Sigmoid colon (tissue), 7 donors: ENCODE measurements at places on chromosomes 5 and 9. TPM values are rescaled to one million over a fixed set of nuclear protein-coding genes. Genes with fewer than 3 reads are reported as not detected.

DNA sequence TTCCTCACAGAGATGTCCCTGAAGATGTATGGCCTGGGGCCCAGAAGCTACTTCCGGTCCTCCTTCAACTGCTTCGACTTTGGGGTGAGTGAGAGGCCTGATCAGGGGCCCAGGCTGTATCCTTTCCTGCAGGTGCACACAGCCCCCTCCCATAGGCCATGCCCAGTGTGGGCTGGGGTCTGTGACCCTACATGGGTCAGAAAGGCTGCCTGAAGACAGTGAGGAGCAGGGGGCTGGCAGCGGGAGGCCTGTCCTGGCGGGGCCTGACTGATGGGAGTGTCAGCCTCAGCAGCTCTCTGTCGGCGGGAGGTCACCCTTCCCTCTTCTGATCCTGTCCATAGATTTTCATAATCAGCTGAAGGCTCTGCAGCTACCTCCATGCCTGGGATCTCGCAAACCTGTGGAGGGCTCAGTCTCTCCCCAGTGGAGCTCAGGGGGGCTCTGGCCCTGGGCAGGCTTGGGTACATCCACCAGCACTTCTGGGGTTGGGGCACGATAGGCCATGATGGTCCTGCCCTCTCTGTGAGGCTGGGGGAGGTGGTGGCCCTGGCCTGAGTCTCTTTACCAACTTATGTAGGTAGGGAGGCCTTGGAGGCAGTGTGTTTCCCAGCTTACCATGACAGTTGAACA, 98.5 kb downstream of the CACNA1B start:
- DNase-seq, result peak; percentile 56

GRCh38 chr9:137149942-137150616, 11.1 kb downstream of the GRIN1 start:
- DNase-seq, result no peak

GRCh38 chr9:35335164-35335563, 154.7 kb upstream of the RUSC2 start:
- no peak for DNase-seq

GRCh38 chr5:74056789-74057164, 430.8 kb downstream of the ARHGEF28 start:
- DNase-seq, result no peak

- no peak for DNase-seq
Observed at GRCh38 chr5:100472091-100472490, 63.1 kb upstream of the FAM174A start.

GRCh38 chr5:58927181-58927580, 344.3 kb downstream of the RAB3C start:
- DNase-seq, result no peak

DNA sequence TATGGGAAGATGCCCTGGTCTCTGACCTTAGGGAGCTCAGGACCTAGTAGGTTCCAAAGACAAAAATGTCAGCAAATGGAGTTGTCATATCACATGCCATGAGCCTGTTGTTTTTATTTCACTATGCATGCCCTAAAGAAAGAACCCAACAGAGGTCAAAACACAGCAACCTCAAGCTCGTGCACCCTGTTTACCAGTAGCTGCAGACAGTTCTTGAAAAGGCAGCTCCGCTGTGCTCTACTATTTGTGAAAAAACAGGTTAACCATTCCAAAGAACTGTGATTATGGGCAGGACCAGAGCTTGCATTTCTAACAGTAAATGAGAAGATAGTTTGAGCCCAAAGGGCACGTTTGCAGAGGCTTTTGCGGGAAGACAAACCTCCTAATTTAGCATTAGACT, 22.8 kb downstream of the ITK start:
- DNase-seq, result no peak

DNA sequence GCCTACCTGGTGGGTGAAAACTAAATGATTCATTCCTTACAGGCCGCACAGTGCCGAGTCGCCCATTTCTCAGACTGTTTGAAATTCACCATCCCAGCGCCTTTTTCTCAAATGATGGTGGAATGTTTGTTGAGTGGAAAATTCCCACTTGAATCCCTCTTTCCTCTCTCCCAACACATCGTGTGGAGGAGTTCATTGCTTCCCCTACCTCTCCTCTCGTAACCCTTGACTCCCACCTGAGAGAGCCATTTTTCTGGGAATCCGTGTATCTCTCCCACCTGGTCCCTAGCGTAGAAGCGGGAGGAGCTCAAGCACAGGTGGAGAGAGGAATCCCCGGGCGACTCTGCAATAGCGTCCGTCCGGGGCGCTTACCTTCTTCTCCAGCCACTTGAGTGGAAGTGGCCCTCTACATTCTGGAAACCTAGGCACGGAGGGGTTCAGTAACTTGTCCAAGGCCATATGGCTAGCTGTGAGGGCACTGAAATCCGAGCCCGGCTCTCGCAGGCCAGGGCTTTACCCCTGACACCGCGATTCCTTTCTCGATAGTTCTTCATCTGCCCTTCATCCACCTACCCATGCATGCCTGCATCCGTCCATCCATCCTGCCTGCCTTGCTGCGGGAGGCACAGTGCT, 683 bp downstream of the OSMR start:
- no peak for DNase-seq

DNA sequence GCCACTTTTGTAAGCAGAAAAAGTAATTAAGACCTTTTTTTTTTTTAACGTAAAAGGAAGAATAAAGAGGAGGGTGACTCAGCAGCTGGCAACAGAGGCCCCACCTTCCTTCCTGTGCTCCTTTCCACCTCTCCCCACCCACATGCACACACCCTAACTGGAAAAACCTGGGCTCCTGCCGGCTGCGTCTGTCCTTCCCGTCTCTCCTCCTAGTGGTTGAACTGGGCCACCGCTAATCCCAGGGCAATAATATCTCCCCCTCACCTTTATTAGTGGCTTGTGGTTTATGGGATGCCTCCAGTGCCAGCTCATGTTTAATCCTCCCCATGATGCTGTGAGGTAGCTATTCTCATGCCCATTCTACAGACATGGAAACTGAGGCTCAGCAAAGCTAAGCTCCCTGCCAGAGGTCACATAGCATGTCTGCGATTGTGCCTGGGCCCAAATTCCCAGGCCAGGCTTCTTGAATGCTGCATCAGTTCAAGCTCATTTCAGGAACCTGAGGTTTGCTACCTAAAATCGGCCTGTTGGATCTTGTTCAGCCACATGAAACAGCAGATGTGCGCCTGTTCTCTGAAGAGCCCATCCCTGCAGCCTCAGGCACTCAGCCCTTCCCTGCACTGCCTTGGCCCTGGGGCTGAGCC, 60.9 kb upstream of the IL17B start:
- DNase-seq, result no peak

GRCh38 chr5:52989025-52989780, at the start of gene ITGA2:
TSS of gene ITGA2 (plus strand) at chr5:52989352. CDS start at chr5:52989469, 117 bp downstream.
- DNase-seq, result peak; percentile 68

GRCh38 chr9:4547016-4547415, 56.7 kb downstream of the SLC1A1 start:
- DNase-seq, result no peak

The LTC4S gene
- 5.7 TPM for total RNA-seq

The FOXD4L3 gene
- total RNA-seq, result not detected

The CEP120 gene
- total RNA-seq, result 23.5 TPM
